Keratinocyte (primary cell): ENCODE measurements at places on chromosomes 3 and 15.

DNA sequence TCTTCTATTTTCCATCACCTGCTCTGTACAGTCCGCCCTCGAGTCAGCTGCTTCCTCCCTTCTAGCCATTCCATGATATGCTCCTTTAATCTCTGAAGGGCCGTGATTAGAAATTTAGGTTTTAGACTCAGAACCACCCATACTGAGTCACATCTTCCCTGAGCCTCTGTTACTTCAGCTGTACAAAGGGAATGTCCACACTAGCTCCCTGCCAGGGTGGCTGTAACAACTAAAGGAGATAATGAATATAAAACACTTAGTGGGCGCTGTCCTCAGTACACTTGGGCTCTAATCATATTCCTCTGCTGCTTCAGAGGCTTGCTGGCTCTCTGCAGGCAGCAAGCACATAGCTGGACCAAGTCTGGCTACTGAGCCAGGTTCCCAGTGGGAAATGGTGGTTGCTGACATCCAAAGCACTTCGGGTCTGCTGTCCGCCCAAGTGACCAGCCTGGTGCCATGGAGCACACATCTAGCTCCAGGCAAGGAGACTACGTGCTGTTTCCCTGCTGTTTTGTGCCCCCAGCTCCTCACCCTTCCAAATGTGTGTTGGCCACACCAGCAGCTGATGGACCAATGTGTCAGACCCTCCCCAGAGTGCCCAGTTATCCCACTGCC, 901 bp upstream of the CHST14 start:
- DNase-seq, result no peak
- no peaks in the 10 kb centered on the region for H3K27me3 ChIP-seq
- peaks cover 4% of the 10 kb centered on the region for H3K36me3 ChIP-seq
- peaks cover 16% of the 10 kb centered on the region for H3K4me1 ChIP-seq

- DNase-seq, result no peak
- H3K27me3 ChIP-seq, result no peaks in the 10 kb centered on the region
- H3K36me3 ChIP-seq, result no peaks in the 10 kb centered on the region
- H3K27ac ChIP-seq, result no peak overlapping the region
- peaks cover 16% of the 10 kb centered on the region for H3K4me1 ChIP-seq
Measured at GRCh38 chr15:71650603-71651002, 159.8 kb upstream of the NR2E3 start.

DNA sequence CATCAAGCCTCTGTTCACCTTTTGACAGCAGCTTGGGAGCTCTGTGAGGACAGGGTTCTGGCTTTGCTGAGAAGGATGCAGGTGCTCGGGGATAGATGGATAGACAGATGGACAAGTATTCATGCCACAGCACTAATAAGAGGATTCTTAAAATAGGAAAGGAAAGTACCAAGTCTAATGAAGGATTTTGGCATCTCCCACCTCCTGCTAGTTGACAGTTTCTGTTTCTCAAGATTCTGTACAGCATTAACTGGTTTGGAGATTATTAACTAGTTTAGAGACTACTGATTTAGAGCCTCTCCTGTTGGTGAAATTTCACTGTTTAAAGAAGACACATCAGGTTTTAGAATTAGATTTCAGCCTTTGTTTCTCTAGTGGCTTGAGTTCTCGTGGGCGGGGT, 152.3 kb downstream of the CACNA1D start:
- no peak overlapping the region for H3K27ac ChIP-seq
- no peak overlapping the region for H3K4me3 ChIP-seq
- peaks cover 21% of the 10 kb centered on the region for H3K27me3 ChIP-seq
- H3K36me3 ChIP-seq, result no peaks in the 10 kb centered on the region

- no peak overlapping the region for H3K27ac ChIP-seq
- DNase-seq, result no peak
- no peak overlapping the region for H3K4me3 ChIP-seq
- H3K36me3 ChIP-seq, result no peaks in the 10 kb centered on the region
- no peaks in the 10 kb centered on the region for H3K27me3 ChIP-seq
Measured at GRCh38 chr15:89664441-89665350, 9.4 kb upstream of the KIF7 start.

DNA sequence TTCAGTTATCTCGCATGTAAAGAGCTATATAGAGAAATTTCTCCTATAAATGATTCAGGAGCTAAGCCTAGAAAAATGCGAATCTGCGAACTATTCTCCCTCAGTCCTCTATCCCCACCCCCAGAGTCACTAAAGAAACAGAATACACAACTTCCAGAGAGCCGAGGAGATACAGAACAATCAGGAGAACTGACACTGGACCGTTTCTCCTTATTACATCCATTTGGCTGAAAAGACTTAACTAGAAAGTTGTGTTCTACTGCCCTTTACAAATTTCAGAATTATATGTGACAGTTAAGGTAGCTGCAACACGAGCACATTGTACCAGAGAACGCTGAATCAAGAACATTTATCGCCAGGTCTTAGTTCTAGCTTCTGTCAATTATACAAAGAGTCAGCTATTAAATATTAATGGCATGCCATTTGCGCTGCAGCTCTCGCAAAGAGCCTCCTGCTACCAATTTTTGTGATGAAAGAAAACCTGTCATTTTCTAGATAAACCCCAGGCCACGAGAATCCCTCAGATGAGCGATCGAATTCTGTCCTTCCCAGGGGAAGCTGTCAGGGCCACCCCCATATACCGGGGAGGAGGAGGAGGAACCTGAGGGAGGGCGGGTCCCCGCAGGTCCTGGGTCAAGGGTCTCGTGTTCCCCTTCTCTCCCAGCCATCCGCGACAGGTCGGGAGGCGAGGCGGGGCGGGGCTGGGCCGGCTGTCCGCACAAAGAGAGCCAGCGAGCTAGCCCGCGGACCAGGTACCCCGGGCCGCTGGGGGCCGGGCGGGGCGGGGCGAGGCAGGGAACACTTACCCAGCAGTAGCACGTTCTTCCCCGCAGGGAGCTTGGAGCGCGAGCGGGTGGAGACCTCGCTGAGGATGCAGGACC, 878 bp downstream of the DYNC1LI1 start:
- peaks cover 3% of the 10 kb centered on the region for H3K36me3 ChIP-seq
- peak; percentile 7 for DNase-seq
- peaks cover 9% of the 10 kb centered on the region for H3K4me1 ChIP-seq
- H3K4me3 ChIP-seq, result peak overlapping the region; percentile 72
- peak overlapping the region; percentile 91 for H3K27ac ChIP-seq
- no peaks in the 10 kb centered on the region for H3K27me3 ChIP-seq

DNA sequence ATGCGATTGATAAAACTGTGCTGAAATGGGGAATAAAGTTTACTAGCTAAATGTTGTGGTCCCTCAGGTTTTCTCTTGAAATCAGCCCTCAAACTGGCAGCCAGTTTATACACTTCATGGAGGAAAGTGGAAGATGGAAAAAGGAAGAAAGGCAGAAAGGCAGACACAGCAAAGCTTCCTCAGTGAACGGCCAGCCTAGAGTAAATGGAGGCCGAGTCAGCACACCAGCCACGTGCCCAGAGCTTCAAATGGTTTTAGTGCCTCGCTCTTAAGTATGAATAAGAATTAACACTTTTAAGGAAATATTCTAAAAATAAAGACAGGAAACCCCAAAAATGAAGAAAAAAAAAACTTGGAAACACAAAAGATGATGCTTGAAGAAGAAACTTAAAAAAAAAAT, 48.3 kb downstream of the GNB4 start:
- no peak overlapping the region for H3K27ac ChIP-seq
- H3K27me3 ChIP-seq, result no peaks in the 10 kb centered on the region
- no peak for DNase-seq

DNA sequence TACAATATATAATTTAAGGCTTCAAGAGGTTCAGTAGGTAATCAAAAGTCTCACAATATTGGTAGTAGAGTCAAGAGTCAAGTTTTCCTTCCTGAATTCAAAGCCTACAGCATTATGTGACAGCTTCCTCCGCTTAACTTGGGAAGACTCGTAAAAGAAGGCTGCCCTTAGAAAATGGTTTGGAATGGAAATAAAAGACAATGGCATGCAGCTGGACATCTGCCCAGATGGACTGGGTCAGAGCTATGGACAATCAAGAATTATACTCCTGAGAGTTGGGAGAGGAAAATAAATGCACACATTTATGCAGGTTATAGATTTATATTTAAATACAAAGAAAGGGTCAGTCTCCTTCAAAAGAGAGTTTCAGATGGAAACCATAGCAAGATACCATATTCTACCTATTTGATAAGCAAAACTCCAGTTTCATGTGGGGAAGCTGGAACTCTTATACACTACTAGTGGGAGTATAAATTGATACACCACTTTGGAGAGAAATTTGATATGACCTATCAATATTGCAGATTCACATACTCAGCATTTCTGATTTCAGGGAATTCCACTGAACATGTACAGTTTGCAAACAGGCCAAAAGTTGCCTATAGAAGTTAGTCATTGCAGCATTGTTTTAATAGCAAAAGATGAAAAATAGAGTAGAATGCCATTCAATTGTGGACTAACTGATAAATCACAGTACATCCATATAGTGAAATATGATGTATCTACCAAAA, 6.1 kb downstream of the CRYBG3 start:
- H3K36me3 ChIP-seq, result no peaks in the 10 kb centered on the region
- no peaks in the 10 kb centered on the region for H3K27me3 ChIP-seq
- no peak overlapping the region for H3K27ac ChIP-seq
- no peak for DNase-seq
- H3K4me1 ChIP-seq, result peaks cover 15% of the 10 kb centered on the region

GRCh38 chr3:12591997-12592715, 35.3 kb downstream of the MKRN2 start:
- H3K36me3 ChIP-seq, result peaks cover 30% of the 10 kb centered on the region
- H3K27ac ChIP-seq, result no peak overlapping the region
- H3K27me3 ChIP-seq, result no peaks in the 10 kb centered on the region
- no peak overlapping the region for H3K4me3 ChIP-seq

DNA sequence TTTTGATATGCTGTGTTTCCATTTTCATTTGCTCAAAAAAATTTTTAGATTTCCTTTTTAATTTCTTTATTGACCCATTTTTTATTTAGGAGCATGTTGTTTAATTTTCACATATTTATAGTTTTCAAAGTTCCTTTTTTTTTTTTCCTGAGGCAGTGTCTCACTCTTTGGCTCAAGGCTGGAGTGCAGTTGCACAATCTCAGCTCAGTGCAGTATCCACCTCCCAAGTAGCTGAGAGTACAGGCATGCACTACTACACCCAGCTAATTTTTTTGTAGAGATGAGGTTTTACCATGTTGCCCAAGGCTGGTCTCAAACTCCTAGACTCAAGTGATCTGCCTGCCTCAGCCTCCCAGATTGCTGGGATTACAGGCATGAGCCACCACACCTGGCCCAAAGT, 36.2 kb downstream of the PFN2 start:
- H3K27me3 ChIP-seq, result no peaks in the 10 kb centered on the region
- H3K27ac ChIP-seq, result no peak overlapping the region
- no peak overlapping the region for H3K4me3 ChIP-seq
- H3K36me3 ChIP-seq, result no peaks in the 10 kb centered on the region
- DNase-seq, result no peak

- no peaks in the 10 kb centered on the region for H3K4me1 ChIP-seq
- H3K27ac ChIP-seq, result no peak overlapping the region
- DNase-seq, result no peak
- peaks cover 17% of the 10 kb centered on the region for H3K36me3 ChIP-seq
Measured at GRCh38 chr15:42184296-42184695, 23.8 kb downstream of the VPS39 start.

GRCh38 chr3:52402706-52403270, 42.1 kb downstream of the SEMA3G start:
- no peaks in the 10 kb centered on the region for H3K27me3 ChIP-seq
- no peak for DNase-seq
- peaks cover 46% of the 10 kb centered on the region for H3K4me1 ChIP-seq
- H3K27ac ChIP-seq, result no peak overlapping the region
- H3K4me3 ChIP-seq, result no peak overlapping the region

GRCh38 chr15:34241376-34242330, 16.8 kb downstream of the EMC4 start:
- H3K27me3 ChIP-seq, result no peaks in the 10 kb centered on the region
- H3K27ac ChIP-seq, result peak overlapping the region; percentile 12
- no peak overlapping the region for H3K4me3 ChIP-seq
- H3K36me3 ChIP-seq, result peaks cover 3% of the 10 kb centered on the region

GRCh38 chr15:38623744-38624143, 59.1 kb upstream of the RASGRP1 start:
- H3K4me3 ChIP-seq, result no peak overlapping the region
- DNase-seq, result no peak
- no peak overlapping the region for H3K27ac ChIP-seq

GRCh38 chr3:148229107-148229506, 468.6 kb upstream of the AGTR1 start:
- H3K27me3 ChIP-seq, result no peaks in the 10 kb centered on the region
- H3K4me1 ChIP-seq, result peaks cover 4% of the 10 kb centered on the region
- H3K4me3 ChIP-seq, result no peak overlapping the region
- no peak overlapping the region for H3K27ac ChIP-seq
- DNase-seq, result no peak

DNA sequence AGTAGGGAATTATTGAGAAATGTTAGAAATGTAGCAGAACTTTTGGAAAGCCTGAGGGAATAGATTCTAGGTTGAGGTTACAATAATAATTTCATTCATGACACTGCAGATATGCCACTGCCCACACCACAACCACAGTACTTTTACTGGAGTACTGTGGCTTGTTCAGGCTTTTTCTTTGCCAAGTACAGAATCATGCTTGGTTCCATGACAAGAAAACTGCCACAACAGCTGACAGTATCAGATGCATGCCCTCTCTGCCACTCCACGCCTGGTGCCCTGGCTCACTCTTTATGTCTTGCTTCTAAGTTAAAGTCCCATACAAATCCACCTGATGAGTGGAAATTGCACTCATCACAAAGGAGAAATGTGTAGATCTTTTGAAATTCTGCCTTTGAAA, 398.6 kb downstream of the ZIC1 start:
- H3K27me3 ChIP-seq, result no peaks in the 10 kb centered on the region
- no peak overlapping the region for H3K4me3 ChIP-seq
- H3K36me3 ChIP-seq, result no peaks in the 10 kb centered on the region
- H3K4me1 ChIP-seq, result no peaks in the 10 kb centered on the region
- DNase-seq, result no peak

- DNase-seq, result no peak
- no peaks in the 10 kb centered on the region for H3K36me3 ChIP-seq
- H3K27ac ChIP-seq, result no peak overlapping the region
- H3K4me3 ChIP-seq, result no peak overlapping the region
Measured at GRCh38 chr15:34280193-34280592, 55.4 kb downstream of the EMC4 start.

- peaks cover 8% of the 10 kb centered on the region for H3K4me1 ChIP-seq
- DNase-seq, result no peak
- H3K27ac ChIP-seq, result no peak overlapping the region
- H3K27me3 ChIP-seq, result no peaks in the 10 kb centered on the region
- H3K4me3 ChIP-seq, result no peak overlapping the region
Measured at GRCh38 chr3:33883951-33884561, 85.6 kb downstream of the PDCD6IP start.

DNA sequence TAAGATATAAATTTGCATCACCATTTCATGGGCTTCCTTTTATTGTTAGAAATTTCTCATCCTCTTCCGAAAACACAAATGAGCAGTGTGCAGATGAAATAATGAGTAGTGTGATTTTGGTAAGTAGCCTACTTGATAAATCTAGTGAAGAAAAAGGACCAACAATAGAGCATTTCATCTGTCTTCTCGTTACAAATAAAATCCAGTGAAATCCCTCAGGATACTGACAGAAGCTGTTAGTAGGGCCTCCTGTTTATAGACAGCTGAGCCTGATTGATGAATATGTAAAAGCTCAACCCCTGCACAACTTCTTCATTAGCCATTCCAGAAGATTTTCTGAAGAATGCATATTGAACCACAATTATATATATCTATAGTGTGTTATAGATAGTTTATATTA, 363.7 kb upstream of the EPHA6 start:
- DNase-seq, result no peak
- no peaks in the 10 kb centered on the region for H3K36me3 ChIP-seq
- no peaks in the 10 kb centered on the region for H3K27me3 ChIP-seq
- H3K4me1 ChIP-seq, result no peaks in the 10 kb centered on the region
- H3K4me3 ChIP-seq, result no peak overlapping the region
